Cortex of kidney (tissue), 1 donor: ENCODE measurements at places on chromosomes 1 and 21.

DNA sequence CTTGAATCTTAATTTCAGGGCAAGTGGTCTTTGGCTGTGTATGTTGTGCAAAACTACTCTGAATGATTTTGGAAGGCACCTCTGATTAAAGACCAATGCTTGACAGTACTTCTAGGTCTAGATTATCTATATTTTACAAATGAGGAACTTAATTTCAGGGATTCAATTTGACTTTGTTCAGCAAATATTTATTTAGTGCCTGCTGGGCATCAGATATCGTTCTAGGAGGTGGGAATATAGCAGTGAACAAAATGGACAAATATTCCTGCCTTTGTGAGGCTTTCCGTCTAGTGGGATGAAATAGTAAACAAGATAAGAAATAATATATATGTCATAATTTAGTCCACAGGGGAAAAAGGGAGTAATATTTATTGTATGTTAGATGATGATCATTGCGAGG lies 4.7 kb downstream of the ZNF326 start:
- no peak for DNase-seq

GRCh38 chr21:46125846-46126301 lies 28.0 kb downstream of the COL6A2 start:
- no peak for DNase-seq

DNA sequence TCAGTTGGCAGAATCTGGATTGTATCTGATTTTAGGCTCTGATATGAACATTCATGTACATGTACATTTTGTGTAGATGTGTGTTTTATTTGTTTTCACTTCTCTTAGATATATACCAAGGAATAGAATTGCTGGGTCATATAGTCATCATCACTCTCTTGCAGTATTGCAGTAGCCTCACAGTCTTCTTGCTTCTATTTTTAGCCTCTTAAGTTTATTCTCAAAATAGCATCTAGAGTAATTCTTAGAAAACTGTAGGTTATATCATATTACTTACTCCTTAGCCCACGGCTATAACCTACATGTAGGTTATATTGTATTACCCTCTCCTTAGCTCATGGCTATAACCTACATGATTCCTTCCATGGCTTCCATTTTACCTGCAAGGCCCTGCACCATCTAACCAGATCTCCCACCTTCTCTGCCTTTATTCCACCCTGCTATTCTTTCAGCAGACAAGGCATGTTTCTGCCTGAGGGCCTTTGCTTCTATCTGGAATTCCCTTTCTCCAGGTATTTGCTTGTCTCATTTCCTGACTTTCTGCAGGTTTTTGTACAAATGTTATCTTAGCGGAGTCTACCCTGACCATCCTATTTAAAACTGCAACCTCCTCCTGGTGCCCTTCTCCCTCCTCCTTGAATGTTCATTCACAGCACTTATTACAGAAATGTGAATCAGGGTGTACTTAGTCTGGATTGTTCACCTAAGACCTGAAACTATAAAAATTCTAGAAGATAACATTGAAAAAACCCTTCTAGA lies 109.0 kb upstream of the ETV3 start:
- no peak for DNase-seq

DNA sequence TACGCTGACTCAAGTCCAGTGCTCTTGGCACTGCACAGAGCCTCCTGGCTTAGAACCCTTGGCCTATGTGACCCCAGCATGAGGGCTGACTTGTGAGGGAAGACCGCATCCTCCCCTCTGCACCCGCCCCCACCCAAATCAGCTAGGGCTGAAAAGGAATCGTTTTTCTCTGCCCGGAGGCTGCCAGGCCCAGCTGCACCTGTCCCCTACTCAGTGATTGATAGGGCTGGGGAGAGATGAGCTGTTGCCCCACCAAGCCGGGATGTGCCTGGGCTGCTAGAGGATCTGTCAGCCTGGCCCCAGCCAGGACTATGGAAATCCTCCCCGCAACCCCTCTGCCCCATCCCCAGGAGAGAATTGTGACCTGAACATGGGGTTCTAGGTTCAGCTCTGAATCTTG lies 20.6 kb downstream of the MYOG start:
- DNase-seq: no peak

DNA sequence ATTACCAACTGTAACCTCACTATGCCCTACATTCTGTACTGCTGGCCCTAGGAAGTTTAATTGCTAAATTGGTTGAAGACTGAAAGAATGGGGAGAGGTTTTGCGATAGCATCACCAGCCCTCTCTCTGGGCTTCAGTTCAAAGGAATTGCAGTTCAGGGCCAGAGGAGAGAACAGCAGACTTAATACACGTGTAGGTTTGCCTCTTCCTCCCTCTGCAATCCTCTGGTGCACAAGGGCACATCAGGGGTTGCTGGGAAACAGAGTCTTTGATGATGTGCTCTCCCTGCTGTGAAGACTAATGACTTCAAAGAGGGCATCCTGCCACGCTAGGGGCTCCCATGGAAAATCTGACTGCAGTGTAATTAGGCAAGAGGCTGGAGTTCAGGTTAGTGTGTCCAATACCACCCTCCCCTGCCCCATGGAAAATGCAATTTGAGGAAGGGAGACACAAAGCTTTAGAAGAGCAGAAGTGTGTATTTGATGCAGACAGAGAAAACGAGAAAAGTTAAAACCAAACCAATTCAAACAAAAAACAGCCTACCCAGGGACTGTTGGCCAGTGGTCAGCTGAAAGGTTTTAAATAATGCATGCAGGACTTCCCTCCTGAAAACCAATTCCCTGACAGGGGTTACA lies 167.9 kb downstream of the ASTN1 start:
- DNase-seq: no peak

DNA sequence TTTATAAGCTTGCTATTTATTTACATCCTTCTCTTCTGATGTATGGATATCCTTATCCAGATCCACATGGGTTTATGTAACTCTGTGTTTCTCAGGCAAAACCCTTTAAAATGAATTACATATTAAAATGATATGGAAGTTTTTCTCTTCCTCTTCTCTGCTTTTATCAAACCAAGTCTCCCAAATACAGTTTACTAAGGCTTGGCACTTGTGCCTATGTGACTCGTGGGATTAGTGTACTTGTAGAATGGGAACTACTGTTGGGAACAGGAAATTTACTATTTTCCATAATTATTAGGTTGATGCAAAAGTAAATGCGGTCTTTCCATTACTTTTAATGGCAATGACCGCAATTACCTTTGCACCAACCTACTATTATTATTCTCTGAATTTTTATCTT lies 14.8 kb downstream of the SIM2 start:
- DNase-seq: no peak

DNA sequence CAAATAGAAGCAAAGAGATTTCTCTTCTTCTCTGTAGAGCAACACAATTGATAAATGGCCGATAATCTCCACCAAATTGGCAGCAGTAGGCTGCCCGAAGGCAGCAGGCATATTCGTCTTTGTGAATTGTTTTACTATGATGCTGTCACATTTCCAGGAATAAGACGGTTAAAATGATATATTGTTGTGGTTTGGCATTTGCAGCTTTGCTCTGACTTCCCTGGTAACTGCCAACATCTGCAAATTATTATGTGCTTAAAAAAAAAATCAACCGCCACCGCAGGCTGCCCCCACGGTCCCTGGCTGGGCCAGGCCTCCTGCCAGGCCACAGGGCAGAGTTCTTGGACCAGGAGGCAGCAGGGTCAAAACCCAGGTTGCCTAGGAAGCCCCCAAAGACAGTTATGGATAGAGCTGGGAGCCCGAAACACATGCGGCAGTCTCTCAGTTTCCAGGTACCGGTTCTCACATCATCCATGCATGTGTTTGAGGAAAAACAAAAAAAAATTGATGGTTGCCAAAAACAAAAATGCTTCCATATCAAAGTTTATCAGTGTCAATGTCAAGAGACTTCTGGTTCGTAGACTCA lies 179.3 kb downstream of the ETS2 start:
- no peak for DNase-seq

DNA sequence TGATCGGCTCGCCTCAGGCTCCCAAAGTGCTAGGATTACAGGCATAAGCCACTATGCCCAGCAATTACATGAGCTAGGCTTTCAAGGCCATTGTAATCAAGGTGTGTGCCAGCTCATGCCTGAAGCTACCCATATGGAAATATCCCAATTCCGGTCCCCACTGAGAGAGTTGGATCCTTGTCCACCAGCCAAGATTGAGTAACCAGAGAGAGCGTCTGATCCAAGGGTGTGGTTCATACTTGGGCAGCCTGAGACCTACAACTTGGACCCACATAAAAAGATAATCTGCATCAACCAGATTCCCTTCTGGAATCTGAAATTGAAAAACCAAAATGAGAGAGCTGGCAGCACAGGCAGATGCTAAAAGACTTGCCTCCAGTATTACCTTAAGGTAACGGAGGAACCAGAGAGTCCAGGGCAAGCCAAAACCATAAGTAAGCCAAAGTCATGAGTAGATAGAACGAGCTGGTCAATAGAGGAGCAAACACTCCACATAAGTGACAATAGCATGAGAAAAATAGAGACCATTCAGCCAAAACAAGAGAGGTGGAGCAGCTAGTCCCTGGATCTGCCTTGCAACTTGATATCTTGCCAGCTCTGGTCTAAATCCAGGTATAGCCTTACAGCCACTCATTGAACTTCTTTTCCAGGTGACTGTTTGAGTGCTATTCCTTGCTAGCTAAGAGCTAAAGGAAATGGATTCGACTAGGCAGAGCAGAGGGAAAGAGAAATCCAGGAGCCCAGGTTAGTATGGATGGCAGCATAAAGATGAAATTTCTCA lies 63.8 kb upstream of the ATP1A1 start:
- DNase-seq: no peak

- no peak for DNase-seq
These were observed 60.4 kb upstream of the VTCN1 start for GRCh38 chr1:117271129-117271528.

- no peak for DNase-seq
These were observed 481.1 kb upstream of the USP24 start for GRCh38 chr1:55696181-55696754.

DNA sequence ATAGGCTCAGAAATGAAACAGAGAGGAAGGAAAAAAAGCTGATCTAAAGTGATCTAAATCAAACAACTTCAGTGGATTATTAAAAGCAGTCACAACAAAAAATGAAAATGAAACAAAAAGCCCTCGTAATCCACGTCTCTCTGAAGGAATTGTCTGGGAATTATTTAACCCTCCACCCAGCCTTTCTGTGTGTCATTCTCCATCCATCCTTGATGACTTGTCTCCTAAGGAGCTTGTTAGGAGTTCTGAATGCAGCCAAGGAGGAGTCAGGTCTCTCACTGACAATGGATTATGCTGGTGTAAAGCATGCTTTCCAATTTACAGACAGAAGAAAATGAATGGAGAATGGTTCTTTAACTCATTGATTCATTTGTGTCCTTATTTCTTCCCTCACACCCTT lies 359.3 kb upstream of the RUNX1 start:
- DNase-seq: no peak

- no peak for DNase-seq
These were observed 102.5 kb upstream of the TARDBP start for GRCh38 chr1:10909697-10910680.

DNA sequence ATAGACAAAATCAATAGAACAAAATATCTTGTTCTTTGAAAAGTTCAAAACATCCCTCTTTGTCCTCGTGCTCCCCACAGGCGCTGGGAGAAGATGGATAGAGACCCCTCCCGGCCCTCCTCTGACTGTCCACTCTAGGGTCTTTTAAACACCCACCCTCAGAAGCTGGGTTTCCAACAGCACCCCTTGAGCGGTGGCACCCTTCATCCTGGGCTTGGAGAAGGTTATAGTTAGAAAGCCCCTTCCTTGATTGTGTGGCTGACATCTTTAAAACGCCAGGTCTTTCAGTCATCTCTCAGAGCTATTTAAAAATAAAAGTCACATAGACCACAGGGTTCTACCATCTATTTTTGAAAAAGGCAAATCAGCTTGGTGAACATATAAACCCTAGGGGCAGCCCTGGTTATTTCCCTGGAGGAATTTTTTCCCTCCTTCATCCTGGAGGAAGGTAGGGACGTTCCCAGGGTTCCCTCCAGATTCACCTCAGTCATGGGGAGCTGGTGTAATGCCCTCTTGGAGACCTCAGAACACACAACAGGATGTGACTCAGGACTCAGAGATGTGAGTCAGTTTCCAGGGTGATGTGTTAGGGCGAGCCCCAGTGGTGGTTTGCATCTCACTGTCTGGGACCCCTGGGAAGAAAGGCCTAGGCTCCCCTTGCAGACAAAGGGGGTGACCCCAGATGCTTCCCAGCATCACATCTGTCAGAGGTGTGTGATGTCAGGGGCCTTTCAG lies 138.5 kb downstream of the CLIC6 start:
- no peak for DNase-seq

DNA sequence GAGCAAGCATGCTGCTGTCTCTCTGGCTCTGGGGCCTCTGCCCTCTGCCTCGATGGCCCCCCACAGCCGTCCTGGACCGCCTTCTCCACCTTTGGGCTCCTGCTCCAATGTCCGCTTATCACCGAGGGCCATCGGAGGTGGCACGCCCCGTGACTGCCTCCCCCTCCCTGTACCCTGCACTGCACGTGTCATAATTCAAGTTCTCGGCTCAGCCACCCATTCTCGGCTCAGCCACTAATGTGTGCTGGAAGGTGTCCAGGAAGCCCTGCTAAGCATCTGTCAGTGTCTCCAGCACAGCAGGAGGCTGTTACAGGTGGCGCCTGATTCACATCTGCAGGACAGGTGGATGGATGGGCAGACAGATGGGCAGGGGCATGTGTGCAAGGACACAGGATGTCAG lies 45.5 kb downstream of the TP73 start:
- DNase-seq: no peak
